ENCODE measurements at places on chromosomes 11 and 22.

- DNase-seq, result no peak
These were observed 567.9 kb upstream of the ARHGAP42 start for GRCh38 chr11:100119176-100119575.

DNA sequence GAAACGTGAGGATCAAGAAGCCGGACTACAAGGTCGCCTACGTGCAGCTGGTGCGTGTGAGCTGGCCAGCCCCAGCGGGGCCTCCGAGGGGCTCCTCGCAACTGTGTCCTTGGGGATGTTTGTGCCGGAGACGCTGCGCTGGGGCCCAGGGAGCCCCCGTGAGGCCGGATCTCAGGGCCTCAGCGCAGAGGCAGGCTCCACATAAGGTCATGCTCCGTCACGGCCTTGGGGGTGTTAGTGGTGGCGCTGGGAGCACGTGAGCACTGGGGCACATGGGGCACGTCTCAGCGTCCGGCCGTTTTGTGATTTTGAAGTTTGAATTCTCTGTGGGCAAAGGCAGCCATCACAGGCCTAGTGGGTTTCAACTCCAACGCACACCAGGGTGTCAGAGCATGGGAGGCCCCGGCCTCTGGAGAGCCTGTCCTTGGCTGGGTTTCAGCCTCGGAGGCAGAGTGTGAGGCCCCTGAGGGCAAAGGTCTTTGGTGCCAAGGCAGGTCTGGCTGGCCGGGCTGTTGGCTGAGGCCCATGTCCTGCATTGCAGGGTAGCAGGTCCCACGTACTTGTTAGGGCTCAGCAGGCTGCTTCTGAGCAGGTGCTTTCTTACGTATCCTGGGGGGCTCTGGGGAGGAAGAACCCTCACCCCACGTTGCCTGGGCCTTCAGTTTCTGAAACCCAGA is 5.8 kb downstream of the MRPL23 start:
- DNase-seq, result no peak

DNA sequence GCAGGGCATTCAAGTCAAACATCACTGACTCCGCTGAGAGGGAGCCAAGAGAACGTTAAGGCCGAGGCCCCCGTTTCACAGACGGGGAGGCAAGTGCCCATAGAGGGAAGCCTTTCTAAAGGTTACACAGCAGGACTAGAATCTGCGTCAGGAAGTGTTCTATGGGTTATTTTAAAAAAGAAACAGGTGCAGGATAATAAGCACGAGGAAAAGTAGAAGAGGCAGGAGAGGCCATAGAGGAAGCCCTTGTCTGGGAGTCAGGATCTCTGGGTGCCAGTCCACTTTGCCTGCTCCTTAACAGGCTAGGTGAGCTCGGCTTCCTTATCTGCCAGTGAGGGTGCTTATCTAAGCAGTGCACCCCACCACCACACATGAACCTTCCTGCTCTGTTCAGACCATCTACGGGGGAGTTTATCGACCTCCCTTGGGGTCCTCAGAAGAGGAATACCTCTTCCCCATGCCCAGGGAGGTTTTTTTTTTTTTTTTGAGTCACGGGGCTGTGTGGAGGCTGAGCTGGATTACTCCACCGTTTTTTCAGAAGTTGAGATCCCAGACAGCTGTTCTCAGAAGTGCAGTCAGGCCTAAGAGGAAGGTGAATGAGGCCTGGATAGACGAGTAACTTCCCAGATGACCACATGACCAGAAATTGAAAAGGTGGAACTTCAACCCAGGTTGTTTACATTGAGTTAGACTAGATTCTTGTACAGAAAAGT is 1.2 kb upstream of the FCHSD2 start:
- DNase-seq, result no peak

GRCh38 chr22:43135565-43135964 is 7.6 kb downstream of the MCAT start:
- DNase-seq, result no peak

- DNase-seq, result no peak
These were observed 271.1 kb downstream of the BUD13 start for GRCh38 chr11:116501728-116502127.

DNA sequence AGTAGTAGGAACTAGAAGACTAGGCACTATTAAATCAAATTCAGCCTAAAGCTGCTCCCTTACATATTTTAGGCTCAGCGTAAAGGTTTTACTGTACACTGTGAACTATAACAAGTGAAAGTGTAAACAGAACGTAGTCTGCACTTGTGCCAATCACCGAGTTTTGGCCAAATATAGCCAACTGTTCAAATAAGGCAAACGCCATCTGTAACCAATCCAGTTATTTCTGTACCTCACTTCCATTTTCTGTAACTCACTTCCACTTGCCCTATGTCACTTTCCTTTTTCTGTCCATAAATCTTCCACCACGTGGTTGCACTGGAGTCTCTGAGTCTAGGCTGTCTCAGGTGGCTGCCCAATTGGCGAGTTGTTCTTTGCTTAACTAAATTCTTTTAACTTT is 2132.2 kb downstream of the LRRC4C start:
- no peak for DNase-seq

GRCh38 chr22:22776121-22776520 is 111.5 kb upstream of the IGLL5 start:
- no peak for DNase-seq

DNA sequence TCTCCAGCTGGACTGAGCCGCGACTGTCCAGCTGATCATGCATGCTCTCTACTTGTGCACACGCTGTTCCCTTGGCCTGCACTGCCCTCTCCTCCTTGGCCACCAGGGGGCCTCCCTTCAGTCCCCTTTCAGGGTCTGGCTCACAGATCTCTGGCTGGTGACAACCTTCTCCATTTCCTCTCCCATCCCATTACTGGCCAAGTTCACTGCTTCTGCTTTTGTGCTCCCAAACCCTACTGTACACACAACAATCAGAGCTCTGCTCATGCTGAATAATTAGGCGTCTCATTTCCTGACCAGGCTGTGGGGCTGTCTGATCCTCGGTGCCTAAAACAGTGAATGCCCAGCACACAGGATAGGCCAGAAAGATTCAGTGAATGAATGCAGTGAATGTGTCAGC is 224.0 kb upstream of the NARS2 start:
- peak; percentile 20 for DNase-seq

GRCh38 chr11:123892031-123892430 is 6.6 kb upstream of the TMEM225 start:
- no peak for DNase-seq

DNA sequence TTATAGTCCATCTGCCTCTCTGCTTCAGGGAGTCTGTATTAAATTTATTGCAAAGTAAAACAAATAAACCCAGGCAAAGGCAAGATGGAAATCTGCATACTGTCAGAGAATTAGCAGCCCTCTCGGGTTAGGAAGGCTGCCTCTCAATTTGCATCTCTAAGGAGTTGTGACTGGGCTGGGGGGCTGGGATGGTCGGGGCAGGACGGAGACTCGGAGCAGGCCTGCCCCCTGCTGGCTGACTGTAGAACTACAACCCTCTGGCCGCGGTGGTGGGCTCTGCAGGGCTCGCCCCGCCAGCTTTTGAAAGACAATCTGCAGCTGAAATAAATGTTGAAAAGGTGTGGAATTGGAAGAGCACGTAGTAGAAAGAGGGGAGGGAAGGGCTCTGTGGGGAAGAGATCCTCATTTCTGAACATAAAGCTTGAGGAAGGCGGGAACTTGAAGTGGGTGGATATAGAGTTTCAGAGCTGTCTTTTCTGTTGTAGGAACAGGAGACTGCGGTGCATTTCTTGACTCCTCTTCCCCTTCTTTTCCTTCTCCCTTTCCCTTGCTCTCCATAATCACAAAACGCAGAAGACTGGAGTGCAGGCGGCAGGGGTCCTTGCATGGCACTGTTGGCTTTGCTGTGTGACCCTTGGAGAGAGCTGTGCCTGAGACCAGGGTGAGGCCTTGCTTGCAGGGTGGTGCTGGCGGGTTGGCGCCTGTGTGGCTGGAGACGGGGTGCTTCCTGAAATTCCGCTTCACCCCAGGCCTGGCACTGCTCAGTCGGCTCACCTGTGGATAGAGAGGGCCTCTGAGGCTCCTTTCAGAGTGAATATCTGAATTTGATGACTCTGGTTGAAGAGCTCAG is 22.6 kb upstream of the PKNOX2 start:
- DNase-seq, result no peak

GRCh38 chr11:76131671-76132631 is 74.4 kb downstream of the WNT11 start:
- DNase-seq, result no peak

GRCh38 chr22:35842954-35843353 is 125.3 kb downstream of the APOL5 start:
- peak; percentile 73 for DNase-seq

DNA sequence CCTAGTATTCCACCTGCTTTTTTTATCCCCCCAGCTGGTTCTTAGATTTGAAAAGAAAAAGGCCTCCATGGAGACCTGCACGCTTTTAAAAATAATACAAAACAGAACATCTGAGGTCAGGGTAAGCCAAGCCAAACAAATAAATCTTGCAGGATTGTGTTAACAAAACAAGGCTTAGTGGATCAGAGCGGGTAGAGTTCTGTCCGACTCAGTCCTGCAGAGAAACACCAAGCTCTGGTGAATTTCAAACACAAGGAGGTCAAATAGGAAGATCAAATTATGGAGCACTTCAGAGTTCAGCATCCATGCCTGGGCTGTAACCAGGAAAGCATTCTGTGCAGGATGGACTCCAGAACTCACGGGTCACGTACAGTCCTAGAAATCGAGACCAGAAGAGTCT is 86.9 kb downstream of the SYN3 start:
- no peak for DNase-seq

DNA sequence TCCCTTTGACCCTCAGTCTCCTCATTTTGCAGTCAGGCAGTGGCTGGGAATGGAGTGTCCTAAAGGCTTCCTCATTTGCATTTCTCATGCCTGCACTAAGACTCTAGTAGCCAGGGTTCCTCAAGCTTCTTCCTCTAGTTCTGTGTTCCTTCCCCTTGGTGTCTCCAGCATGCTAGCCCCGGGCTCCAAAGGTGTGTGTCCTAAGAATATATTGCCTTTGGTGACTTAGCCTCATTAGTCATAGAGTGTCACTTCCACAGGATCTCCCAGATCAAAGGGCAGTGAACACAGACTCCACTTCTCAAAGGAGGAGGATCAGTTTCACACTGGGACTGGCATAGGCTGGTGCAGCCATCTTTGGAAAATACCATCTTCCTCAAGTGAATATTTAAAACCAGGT is 21.4 kb upstream of the ACER3 start:
- DNase-seq, result no peak

DNA sequence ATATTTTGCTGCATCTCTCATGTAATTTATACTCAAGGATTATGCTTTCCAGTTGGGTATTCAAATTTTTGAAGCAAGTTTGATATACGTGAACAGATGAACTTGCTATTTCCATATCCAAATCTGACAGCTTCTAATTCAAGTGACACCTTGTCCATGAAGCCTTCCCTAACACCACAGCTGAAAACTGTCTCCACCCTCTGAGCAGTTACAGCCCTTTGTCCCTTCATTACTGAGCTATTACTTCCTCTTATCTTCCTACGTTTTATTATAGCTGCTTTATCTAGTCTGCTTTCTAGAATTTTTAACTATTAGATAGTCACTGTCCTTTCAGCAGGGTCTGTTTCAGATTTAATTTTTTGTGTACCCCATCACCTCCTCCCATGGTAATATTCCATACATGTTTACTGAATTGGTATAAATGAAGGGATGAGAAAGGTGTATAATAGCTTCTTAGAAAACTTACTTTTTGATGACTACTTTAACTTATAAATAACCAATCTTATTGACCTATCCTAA is 13.3 kb upstream of the PRSS23 start:
- DNase-seq, result no peak

DNA sequence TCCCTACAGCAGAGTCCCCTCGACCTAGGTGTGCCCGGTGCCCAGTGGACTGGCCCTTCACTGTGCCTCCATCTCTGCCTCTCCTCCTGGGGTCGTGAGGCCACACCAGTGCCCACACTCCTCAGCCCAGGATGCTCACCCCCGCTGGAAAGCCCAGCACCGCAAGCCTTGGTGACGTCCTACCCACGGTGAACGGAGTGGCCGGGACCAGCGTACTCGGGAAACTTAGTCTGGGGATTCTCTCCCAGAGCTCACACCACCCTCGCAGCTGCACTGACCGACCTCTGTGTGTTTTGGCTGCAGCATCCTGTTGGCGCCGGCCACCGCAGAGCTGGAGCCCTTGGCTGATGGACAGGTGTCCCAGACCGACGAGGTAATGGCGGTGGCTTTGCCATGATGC is 35.5 kb upstream of the KRTAP5-7 start:
- DNase-seq, result no peak

GRCh38 chr11:15896530-15896929 is 459.8 kb downstream of the SOX6 start:
- DNase-seq, result no peak

GRCh38 chr11:87300640-87301380 is 263.1 kb downstream of the TMEM135 start:
- DNase-seq, result peak; percentile 7

GRCh38 chr11:93542811-93543229 is 371 bp downstream of the SMCO4 start:
- no peak for DNase-seq

DNA sequence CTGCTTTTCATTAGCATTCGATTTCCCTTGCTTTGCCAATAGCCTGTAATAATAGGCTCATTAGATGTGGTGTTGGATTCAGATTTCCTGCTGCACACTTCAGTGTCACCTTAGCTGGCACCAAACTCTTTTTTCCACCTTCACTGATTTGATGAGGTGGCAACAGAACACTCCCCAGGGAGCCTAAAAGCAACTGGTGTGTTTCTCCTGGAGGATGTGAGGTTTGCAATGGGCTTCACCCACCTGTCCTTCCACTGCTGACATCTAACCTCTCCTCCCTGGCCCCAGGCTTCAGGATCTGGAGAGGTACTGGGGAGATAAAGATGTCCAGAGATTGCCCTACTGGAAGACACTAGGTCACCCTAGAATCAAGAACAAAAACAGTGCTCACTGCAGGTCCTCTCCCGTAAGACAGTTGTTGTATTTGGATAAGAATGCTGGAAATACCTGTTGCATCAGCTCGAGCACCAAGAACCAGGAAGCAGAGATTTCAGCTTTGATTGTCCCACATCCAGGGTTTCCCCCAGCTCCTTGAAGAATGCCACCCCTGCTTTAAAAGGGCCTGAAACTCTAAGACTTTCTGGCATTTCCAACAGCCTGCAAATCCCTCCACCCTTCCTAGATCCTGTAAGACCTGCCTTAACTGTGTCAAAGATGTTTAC is 96.9 kb downstream of the SLC1A2 start:
- DNase-seq, result no peak

DNA sequence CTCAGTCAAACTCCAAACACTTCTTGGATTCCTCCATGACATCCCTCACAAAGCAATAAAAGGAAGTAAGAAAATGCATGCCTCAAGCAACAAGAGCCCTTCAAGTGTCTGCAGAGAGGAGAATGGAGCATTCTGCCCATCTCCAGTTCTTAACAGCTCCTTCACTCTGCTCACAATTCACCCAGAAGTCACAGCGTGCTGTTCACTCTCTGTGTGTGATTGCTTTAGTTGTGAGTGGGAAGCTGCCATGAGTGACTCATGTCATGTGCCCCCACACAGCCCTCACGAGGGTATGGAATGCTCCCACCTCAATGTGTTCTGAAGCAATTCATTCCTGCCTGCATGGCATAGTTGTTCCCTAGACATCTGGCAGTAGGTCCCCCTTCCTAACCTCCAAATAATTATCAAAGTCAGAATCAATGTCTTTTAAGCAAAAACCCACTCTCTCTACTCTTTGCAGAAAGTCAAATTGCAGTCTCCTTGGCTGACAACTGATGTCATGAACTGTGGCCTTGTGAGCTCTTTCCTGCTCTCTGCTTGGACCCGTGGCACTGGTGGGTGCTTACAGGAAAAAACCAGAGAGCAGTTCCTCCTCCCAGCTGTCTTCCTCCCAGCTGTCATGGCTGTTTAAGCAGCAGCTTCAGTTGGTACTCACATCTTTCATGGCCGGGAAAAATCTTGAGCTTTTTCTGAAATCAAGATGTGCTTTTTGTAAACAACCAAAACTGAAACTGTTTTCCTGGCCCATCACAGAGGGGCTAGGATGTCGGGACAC is 112.1 kb upstream of the SPON1 start:
- no peak for DNase-seq
